ENCODE measurements at places on chromosomes 3 and 15.

DNA sequence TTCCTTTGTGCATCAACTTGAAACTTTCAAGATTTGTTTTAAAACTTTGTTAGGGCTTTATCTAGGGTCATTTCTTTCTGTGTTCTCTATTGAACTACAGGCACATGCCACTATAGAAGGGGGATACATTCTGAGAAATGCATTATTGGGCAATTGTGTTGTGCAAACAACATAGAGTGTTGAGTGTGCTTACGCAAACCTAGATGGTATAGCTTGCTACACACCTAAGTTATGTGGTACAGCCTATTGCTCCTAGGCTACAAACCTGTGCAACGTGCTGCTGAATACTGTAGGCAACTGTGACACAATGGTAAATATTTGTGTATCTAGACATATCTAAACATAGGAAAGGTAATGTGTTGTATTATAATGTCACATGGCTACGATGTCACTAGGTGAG, 33.0 kb upstream of the KLF13 start:
- DNase-seq, result no peak

DNA sequence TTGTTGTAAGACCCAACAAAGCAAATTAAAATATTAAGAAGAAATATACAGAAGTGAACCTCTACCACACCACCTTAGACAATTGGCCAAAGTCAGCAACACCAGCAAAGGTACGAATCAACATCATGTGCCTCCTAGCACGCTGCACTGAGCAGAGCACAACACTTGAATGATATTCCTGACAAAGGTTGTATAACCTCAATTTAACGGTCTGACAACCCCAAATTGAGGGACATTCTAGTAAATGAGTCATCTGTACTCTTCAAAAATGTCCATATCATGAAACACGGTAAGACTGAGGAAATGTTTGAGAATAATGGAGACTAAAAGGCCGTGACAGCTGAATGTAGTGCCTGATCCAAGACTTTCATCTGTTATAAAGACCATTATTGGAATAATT, 41.3 kb upstream of the TNFSF10 start:
- DNase-seq, result no peak

- no peak for DNase-seq
Observed at GRCh38 chr3:138942861-138943623, 3.9 kb downstream of the FOXL2 start.

GRCh38 chr3:4979428-4980228, at the start of gene BHLHE40:
Gene BHLHE40 (plus strand): TSS chr3:4979437. CDS start chr3:4979719, 282 bp downstream.
- no peak for DNase-seq

DNA sequence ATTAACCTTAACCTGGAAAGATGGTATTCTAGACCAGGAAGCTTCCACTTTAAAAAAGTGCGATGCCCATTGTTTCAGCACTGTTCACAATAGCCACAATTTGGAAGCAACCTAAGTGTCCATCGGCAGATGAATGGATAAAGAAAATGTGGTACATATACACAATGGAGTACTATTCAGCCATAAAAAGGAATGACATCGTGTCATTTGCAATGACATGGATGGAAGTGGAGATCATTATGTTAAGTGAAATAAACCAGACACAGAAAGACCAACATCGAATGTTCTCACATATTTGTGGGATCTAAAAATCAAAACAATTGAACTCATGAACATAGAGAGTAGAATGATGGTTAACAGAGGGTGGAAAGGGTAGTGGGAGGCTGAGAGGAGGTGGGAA, 94.2 kb downstream of the NR2F2 start:
- DNase-seq, result no peak
